Activated CD4-positive, CD25-positive, alpha-beta regulatory T cell treated with anti-CD3 and anti-CD28 coated beads, Interleukin-2, amount 50 U/mL, for 72 hours (primary cell): ENCODE measurements at places on chromosomes 11 and 22.

DNA sequence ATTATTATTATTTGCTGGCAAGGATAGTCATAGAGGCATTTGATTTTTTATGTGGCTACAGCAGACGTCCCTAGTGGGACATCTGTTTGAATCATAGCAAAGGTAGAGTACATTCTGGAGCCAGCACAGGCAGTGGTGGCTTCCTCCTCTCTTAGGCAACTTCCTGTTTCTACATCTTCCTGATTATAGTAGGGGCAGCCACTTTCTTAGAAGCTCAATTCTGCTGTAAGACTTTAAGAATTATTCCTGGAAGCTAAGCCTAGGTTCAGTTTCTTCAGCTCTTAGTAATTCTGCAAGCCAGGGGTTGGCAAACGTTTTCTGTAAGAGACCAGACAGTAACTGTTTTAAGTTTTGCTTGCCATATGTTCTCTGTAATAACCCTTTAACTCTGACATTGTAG, 129.3 kb upstream of the TENM4 start:
- no peak for DNase-seq

- no peak for DNase-seq
Observed at GRCh38 chr11:121538054-121538453, 85.3 kb upstream of the SORL1-AS1 start.

- no peak for DNase-seq
Observed at GRCh38 chr11:115104851-115105453, 399.3 kb downstream of the CADM1 start.

GRCh38 chr22:31477329-31477728, 12.3 kb downstream of the EIF4ENIF1 start:
- DNase-seq, result no peak

DNA sequence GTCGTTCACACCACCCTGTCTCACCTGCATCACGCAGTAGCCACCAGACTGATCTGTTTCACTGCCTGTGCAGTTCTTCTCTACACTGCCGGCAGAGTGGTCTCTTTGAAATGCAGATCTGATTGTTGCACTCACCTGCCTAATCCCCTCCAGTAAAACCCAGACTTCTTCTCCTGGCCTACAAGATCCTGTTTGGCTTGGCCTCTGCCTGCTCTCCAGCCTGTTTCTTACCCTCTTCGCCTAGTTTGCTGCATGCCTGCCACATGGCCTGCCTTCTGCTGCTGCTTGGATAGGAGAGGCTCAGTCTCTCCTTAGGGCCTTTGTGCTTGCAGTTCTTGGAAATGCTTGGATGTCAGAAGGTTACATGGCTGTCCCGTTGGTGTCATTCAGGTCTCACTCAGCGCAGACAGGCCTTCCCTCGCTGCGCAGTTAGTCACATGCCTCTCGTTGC, 42.0 kb downstream of the PACS1 start:
- DNase-seq, result no peak

GRCh38 chr11:86514453-86514852, 139.8 kb downstream of the CCDC81 start:
- no peak for DNase-seq

DNA sequence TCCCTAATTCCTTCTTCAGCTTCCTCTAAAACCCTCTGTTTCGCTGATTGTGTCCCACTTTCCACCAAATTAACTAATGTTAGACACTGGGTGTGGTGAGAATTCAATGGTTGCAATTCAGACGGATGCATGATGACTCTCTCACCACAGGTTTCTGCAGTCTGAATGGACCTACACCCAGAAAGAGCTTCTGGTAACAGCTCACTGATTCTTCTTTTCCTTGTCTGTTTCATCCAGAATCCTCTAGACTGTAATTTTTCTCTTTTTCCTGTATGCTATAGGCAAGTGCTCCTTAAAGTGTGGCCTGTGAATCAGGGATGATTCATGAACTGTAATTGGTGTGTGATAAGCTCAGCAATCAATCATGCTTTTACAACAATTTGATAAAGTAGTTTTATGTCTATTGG, 18.1 kb downstream of the MMP10 start:
- no peak for DNase-seq

- no peak for DNase-seq
Observed at GRCh38 chr11:1511937-1512496, 25.4 kb upstream of the MOB2 start.

DNA sequence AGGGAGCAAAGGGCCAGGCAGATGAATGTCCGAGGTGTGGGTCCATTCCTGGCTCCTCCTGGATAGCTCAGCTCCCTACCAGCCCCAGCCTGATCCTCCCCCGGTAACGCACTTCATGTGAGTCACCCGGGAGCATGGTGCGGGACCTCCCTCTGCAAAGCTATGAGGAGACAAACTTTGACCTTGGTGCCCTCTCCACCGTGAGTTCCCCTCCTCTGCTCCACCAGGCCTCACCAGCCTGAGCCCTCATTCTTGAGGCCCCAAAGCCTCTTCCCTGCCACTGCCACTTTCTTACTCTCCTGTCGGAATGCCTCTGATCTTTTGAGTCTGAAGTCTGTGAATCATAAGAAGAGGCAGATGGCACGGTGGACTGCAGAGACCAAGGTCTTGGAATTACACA, 37.4 kb upstream of the CD82 start:
- DNase-seq, result no peak

- no peak for DNase-seq
Observed at GRCh38 chr11:12187399-12187798, 77.0 kb downstream of the MICAL2 start.

DNA sequence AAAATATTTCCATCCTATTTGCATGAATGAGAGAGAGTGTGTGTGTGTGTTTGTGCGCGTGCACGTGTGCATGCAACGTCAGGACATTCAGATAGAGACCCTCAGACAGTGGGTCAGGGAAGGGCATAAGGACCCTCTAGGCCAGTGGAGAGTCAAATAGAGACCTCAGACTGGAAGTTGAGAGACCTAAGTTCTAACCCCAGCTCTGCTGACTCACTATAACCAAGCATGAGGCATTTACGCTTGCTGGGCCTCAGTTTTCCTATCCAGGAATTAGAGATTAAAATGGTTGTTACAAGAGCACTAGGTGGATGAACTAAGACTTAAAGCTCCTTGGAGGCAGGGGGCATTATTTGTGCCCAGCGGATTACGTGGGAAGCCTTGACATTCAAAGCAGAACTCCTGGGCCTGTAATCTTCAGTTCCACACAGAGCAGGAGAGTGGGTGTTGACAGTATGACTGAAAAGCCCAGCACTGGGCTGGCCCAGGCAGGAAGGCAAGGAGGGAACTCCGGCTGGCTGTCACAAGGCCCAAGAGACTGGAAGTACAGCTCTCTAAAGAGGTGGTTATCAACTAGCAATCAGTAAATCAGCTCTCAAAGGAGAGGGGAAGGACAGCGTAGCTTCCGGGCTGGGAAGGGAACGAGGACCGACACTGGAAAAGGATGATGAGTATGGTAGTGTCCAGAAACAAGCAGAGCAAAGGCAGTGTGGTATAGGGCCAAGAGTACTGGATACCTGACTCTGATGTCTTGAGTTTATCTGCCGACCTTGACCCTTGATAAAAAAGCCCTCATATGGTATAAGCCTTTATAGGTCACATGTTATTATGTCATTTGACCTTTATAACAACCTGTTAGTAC, 9.2 kb downstream of the RHOG start:
- DNase-seq, result no peak

GRCh38 chr22:50062509-50063135, 4.5 kb upstream of the TTLL8 start:
- DNase-seq, result no peak

- no peak for DNase-seq
Observed at GRCh38 chr22:29306175-29306834, at the start of gene GAS2L1. GAS2L1 (plus strand) TSS chr22:29306650; CDS start chr22:29308106, 1,456 bp downstream.

GRCh38 chr11:31259797-31260196, 109.7 kb downstream of the DCDC1 start:
- no peak for DNase-seq
